ENCODE measurements at places on chromosomes 6 and 20.

- DNase-seq = no peak
These were observed 41.0 kb downstream of the CDH4 start for GRCh38 chr20:61292821-61293612.

GRCh38 chr6:170202416-170203135, 88.3 kb downstream of the DLL1 start:
- no peak for DNase-seq

- no peak for DNase-seq
These were observed 26.0 kb downstream of the TAB2 start for GRCh38 chr6:149343501-149343900.

- DNase-seq = peak; percentile 83
These were observed 14.7 kb upstream of the PYGB start for GRCh38 chr20:25233016-25233772.

GRCh38 chr6:124028117-124028516, 224.5 kb downstream of the NKAIN2 start:
- DNase-seq = no peak

GRCh38 chr20:46214824-46215488, 93.3 kb downstream of the CDH22 start:
- no peak for DNase-seq

- DNase-seq = no peak
These were observed 36.2 kb upstream of the OGFRL1 start for GRCh38 chr6:71252410-71252809.

DNA sequence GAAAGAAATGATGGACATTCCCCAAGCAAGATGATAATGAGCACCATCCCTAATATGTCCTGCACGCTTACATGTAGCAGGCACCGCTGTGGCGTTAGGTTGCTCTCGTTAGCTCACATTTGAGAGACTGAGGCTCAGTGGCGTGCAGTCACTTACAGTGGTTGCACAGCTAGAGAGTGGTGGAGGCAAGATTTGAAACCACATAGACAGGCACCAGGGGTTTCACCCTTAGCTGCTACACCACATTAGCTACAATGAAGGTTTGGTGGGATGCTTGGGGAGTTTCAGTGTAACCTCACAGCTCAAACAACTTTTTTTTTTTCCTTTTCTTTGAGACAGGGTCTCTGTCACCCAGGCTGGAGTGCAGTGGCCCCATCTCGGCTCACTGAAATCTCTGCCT, 3.7 kb downstream of the COX4I2 start:
- DNase-seq = no peak

GRCh38 chr6:14944593-14944992, 301.3 kb upstream of the JARID2 start:
- no peak for DNase-seq

- DNase-seq = no peak
These were observed 183.1 kb upstream of the RALGAPA2 start for GRCh38 chr20:20895537-20895936.

DNA sequence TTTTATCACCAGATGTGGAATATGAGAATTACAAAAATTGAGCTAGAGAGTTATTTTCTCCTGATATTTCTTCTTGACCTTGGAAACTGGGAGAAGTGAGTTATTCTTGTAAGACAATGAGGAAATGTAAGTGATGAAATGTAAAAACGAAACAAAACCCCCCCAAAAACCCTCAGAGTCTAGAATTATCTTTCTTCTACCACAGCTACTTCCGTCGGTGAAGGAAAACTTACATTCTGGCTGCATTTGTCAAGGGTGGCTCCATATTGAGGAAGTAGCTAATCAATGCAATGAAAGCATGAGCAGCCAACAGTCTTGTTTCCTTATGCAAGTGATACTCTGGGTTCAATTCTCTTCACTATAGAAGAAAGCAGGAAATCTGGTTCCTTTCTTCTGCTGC, 661.7 kb upstream of the CITED2 start:
- no peak for DNase-seq

- DNase-seq = peak; percentile 13
These were observed 364.3 kb upstream of the MAN1A1 start for GRCh38 chr6:119713903-119714302.

GRCh38 chr20:3180319-3180718, 7.0 kb upstream of the LZTS3 start:
- no peak for DNase-seq

GRCh38 chr6:82507112-82507511, 143.5 kb downstream of the TPBG start:
- DNase-seq = no peak

GRCh38 chr6:20412682-20413073, 11.0 kb downstream of the E2F3 start:
- no peak for DNase-seq

DNA sequence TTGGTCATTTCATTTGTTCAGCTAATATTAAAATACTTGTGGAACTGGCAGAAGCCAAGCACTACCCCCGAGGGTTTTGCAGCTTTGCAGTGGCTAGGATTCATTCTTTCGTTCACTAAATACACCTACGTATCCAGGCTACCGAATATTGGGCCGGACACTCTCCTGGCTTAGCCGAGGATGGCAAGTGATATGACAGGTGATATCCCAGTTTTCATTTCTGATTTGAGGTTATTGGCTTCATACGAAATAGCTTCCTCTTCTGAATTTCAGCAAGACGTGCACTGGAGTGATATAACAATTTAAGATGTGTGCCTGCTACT, 536 bp upstream of the MTFR2 start:
- DNase-seq = no peak
